ENCODE measurements at places on chromosomes 11 and 22. TPM values are rescaled to one million over a fixed set of nuclear protein-coding genes. Genes with fewer than 3 reads are reported as not detected.

GRCh38 chr11:74019104-74019738, 10.3 kb upstream of the UCP3 start:
- no peak for DNase-seq

GRCh38 chr11:30735946-30736345, 149.8 kb upstream of the MPPED2 start:
- DNase-seq: no peak

- DNase-seq: no peak
These were observed 1.4 kb downstream of the TBX1 start for GRCh38 chr22:19761725-19762567.

GRCh38 chr11:69674267-69674885, 777 bp downstream of the LTO1 start:
- DNase-seq: no peak

POTEH gene
- total RNA-seq: not detected

GRCh38 chr11:19703211-19703610, 9.4 kb upstream of the NAV2 start:
- DNase-seq: no peak

DNA sequence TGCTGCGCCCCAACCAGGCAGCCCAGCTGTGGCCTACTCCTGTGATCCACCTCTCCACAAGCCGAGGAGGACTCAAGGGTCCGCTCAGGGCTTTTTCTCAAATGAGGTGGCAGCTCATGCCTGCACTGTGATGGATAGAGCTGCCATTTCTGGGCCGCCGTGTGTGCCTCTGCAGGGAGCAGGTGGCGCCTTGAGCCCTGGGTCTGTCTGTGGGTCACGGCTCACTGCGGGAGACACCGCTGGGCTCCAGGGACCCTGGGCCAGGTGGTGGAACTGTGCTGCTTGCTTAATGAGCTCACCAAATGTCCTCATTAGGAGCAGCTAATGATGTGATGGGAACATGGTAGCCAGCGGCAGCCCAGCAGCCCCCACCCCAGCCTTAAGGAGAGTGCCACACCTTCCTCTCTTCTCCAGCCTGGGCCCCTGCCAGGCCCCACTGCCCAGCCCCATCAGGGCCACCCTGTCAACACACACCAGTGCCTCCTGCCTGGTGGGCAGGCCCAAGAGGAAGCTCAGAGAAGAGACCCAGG, 50.8 kb downstream of the DHCR7 start:
- no peak for DNase-seq

DNA sequence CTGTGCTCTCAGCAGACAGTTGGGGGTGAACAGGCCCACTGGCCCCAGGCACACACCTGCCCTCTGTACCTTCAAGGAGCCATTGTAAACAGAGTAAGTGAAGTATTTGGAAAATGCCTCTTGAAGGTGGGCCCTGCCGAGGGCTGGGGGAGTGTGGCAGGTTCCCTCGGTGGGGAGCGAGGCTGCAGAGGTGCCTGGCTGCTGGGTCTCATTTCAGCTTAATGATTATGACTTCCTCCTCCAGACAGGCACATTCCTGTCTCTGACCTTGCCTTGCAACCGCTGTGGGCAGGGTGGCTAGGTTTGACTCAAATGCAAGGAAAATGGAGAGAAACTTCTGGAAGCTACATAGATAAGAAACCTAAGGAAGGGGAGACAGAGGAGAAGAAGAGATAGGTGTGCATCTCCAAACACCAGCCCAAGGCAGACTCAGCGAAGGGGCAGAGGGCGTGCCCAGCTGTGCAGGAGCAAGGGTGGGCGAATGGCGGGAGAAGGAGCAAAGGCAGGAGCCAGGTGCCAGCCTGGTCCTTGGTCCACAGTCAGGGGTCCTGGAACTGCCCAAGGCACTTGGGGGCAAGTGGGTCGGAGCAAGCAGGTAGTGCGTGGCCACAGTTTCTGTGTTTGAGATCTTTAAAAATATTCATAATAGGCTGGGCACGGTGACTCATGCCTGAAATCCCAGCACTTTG, 14.0 kb downstream of the GRAMD4 start:
- no peak for DNase-seq

DNA sequence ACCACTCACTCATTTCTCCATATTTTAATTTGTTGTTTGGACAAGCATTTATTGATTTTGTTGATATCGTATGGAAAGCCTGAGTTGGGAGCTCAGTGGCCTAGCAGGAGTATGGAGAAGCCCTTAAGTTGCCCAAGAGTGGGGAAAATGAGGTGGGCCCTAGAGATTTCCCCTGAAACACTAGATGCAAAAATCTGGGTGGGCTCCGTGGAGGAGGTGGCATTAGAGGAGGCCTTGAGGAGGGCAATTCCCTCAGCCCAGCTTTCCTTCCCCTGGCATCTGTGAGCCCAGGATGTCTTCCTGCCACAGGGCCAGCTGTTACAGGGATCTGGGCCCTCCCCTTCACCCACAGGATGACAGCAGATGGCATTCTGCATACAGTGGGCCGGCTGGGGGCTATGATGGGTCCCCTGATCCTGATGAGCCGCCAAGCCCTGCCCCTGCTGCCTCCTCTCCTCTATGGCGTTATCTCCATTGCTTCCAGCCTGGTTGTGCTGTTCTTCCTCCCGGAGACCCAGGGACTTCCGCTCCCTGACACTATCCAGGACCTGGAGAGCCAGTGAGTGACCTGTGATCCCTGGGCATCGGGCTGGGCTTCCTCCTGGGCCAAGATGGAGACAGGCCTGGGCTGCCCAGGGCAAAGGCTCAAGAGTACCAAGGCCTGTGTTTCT, 21.6 kb upstream of the SLC22A12 start:
- DNase-seq: no peak

CDCA5 gene
- total RNA-seq: 147 TPM

ADAMTS15 gene
- total RNA-seq: not detected

DNA sequence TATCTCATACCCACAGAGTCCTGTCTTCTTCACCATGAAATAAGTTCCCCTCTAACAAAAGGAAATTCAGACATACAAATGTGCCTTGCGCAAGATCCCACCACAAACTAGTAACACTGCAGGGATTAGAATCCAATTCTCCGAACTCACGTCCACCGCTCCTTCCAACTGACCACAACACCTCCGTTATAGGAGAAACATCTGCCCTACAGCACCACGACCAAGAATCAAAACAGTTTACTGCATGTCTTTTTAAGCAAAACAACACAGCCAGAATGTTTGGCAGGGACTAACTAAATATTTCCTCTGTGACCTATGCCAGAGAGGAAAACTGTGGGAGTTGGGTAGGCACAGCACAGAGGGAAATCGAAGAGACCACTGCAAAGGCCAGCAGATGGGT, 72.7 kb upstream of the AKIP1 start:
- no peak for DNase-seq

- DNase-seq: no peak
These were observed 1.2 kb upstream of the FCHSD2 start for GRCh38 chr11:73143126-73143838.

OR52N4 gene
- 0.67 TPM for total RNA-seq

- DNase-seq: no peak
These were observed 21.0 kb downstream of the P2RY2 start for GRCh38 chr11:73239111-73239521.

MRGPRX3 gene
- not detected for total RNA-seq

MAPK11 gene
- total RNA-seq: 18.5 TPM

TPH1 gene
- total RNA-seq: 0.26 TPM

GRCh38 chr22:31102441-31103081, 4.8 kb downstream of the SELENOM start:
- no peak for DNase-seq

- DNase-seq: no peak
These were observed at the start of gene AIFM3 for GRCh38 chr22:20966883-20967696. Gene AIFM3 (plus strand): TSS chr22:20967255. CDS start chr22:20967945, 690 bp downstream.

DNA sequence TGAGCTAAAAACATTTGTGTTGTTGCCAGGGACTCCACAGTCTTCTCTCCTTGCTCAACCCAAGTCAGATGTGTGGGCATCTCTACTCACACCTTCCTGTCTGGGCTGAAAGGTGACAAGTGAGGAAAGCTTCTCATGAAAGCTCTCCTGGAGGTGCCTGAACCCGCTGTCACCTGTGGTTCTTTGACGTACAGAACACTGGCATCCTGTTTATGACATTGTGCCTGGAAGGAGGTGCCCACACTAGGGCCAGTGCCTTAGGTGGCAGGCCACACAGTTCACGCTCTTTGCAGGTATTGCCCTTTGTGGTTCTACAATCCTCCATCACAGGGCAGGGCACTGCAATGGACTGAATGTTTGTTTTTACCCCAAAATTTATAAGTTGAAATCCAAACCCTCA, 108.5 kb downstream of the CD44 start:
- DNase-seq: peak; percentile 55

DNA sequence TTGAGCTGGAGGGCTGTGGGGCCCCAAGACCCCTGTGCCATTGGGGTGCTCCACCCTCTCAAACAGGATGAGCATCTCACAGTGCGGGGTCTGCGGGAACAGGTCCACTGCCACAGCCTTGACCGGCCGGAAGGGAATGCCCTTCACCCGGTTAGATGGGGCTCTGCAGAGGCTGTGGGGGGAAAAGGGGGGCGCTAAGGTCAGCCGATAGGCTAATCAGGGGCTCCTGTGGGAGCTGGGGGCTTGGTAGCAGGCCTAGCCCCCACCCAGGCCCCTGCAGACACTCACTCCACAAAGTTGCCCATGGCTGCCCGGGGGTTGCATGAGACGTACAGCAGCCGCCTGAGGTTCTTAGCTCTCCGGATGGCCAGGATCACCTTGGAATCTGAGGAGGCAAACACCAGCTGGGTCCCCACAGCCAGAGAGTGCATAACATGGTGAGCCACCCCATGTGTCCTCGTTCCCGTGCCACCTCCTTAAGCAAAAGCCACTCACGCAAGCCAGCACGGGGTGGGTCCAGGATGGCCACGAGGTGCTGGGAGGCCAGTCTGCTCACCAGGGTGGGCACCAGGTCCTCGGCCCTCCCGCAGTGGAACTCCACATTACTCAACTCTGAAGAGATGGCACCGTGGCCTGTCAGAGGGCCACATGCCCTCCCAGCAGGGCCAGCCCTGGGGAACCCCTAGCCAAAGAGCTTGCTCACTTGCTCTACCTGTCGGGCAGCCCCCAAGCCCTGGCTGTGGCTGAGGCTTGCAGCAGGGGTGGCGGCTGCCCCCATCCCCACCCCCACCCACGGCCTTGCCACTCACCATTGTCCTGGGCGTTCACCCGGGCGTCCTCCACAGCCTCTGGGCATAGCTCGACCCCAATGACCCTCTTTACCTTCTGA, 3.0 kb upstream of the RANBP1 start:
- DNase-seq: no peak

DNA sequence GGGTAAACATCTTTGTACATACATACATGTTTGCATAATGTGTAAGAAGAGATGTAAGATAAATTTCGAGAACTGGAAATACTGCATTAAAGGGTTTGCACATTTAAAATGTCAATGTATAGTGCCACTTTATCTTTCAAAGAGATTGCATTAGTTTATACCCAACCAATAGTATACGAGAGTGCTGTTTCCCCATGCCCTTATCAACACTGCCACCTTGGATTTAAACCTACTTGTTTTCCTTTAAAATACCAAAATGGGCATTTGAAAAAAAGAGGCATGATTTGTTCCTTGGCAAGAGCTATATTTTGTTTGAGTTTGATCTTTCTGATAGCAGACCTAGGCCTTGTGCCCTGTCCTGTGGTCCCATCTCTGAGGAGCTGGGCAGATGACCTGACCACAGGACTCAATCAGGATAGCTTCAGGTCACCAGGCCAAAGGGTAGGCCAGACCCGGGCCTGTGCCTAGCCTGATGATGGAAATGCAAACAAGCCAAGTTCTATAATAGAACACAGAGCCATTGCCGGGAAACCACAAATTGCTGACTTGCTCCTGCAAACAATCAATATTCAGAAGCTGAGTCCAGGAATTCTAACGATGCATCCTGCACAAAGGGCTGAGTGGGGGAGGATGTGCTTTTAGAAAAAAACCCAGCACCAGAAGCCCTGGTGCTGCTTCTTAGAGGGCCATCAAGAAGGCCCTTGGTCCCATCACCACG, 16.9 kb upstream of the ALG8 start:
- DNase-seq: no peak

BTBD18 gene
- not detected for total RNA-seq

All from activated CD8-positive, alpha-beta memory T cell treated with anti-CD3 and anti-CD28 coated beads, Interleukin-2, amount 10 ng/mL, durations not matched to agents 7 days and 5 days (primary cell).